Activated CD4-positive, alpha-beta T cell treated with anti-CD3 and anti-CD28 coated beads, Interleukin-2, amount 50 U/mL, for 16 hours (primary cell): ENCODE measurements at places on chromosomes 5 and 9.
A peak's percentile ranks its signal among the peaks of the same experiment; 100 is the strongest.

DNA sequence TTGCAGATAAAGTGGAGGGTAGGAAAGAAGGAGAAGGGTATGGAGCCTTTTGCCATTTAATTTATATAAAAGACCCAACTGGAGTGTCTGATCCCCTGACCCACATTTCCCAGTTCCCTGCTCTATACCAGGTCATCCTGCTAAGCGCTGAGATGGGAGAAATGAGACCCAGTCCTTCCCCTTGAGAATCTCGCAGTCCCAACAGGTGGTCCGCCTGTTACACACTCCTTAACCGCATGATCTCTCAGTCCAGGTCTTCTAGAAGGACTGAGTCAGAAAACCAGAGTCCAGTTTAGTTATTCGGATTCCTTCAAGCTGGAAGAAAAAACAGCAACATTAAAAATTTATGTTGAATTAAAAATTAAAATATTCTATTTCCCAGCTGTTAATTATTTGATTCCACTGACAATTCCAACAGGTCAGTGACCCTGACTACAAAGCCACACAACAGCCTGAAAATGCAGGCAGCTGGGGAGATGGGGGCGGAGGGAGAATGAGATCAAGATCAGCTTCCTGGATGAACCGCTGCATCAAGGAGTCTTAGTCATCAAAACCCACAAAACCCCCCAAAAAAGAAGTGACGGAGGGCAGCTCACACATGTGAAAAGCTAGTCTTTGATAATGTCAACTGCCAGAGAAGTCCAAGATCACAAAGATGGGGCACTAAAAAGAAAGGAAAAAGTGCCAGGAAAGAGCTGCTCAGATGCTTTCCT, 44.0 kb downstream of the GGTA1 start:
- DNase-seq, result peak; percentile 46

- DNase-seq, result no peak
Observed at GRCh38 chr5:51889703-51890102, 506.5 kb downstream of the ISL1 start.

DNA sequence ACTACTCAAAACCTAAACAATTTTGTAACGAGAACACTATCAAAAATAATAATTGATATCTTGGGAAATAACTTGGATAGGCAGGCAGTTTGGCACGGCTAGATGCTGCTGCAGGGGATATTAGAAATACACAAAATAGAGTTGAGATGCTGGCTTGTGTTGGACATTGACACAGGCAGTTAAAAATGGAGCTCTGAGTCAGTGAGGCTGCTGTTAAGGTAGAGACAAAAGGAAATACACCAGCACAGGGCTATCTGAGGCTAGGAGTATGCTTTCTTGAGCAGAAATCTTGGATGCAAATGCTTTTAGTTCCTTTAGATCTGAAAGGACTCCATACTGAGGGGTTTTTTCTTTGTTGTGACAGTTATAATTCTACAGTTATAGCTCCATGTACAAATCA, 16.6 kb downstream of the TENT2 start:
- no peak for DNase-seq

DNA sequence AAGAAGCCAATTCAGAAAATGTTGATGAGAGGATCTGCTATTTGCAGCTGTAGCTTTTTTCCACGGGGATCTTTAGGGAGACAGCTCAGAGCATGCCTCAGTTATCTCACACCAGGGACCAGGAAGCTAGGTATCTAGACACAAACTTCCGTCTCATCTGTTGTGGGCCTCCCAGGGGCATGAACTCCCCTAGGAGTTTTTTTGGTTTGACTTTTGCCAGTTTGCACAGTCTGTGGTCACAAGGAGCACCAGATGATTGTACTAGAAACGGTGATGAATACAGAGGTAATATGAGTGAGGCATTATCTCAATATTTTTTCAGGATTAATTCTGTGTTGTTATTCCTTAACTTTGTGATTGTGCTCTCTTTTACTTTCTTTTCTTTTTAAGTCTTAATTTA, 533.2 kb upstream of the SEMA6A start:
- DNase-seq, result no peak

GRCh38 chr9:111940697-111941096, 44.1 kb downstream of the UGCG start:
- no peak for DNase-seq
